Activated gamma-delta T cell treated with Interleukin-2 at 50 U/mL for 16 hours (primary cell): ENCODE measurements at places on chromosomes 1 and 21.
A peak's percentile ranks its signal among the peaks of the same experiment; 100 is the strongest.

DNA sequence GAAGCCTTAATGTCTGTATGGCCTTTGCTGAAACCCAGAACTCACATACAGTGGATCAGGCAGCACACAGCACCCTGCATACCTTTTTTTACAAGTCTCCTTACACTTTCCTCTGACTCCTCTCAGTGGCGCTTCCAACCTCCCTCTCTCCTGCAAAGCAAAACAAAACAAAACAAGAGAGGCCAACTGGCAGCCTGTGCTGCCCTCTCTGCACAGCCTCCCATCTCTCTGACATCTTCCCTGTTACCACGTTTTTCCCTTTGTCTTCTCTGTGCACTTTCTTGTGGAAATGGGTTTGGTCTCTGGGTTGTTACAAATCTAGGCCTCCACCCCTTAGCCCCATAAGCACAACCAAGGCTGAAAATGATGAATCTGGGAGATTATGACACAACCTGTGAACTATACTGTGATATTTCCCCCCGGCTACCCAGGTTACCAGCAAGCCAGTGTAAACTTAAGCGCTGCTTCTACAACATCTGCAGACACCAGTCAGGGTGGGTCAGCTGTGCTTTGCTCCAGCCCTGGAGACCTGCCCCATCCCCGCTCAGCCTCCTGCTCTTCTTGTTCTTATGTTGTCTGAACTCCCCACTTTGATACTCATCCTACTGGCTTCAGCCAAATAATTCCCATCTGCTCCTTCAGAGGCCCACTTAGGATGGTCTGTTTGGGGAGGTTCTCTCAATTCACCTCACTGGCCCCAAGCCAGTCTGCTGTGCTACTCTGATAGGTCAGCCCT lies 54.9 kb upstream of the FMOD start:
- DNase-seq = no peak

GRCh38 chr1:47950471-47950870 lies 46.7 kb downstream of the TRABD2B start:
- no peak for DNase-seq

- no peak for DNase-seq
These were observed 16.6 kb downstream of the HIVEP3 start for GRCh38 chr1:41902159-41902577.

- no peak for DNase-seq
These were observed 25.6 kb downstream of the PADI3 start for GRCh38 chr1:17274186-17275170.

DNA sequence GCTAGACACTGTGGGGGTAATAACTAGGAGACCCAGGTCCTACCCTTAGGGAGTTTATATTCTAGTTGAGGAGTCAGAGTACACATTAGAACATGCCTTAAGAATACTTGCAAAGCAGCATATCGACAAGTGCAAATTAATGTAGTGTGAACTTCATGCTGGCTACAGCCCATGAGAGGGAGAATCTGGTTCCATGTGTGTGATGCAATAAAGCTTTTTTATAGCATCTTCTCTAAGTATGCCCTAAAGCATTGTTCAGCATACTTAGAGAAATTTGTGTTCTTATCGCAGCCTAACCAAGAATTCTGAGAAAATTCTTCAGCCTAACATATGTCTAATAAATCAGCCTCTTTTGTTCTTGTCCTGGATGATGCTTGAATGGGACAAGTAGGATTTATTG lies 95.5 kb downstream of the SDCCAG8 start:
- no peak for DNase-seq

DNA sequence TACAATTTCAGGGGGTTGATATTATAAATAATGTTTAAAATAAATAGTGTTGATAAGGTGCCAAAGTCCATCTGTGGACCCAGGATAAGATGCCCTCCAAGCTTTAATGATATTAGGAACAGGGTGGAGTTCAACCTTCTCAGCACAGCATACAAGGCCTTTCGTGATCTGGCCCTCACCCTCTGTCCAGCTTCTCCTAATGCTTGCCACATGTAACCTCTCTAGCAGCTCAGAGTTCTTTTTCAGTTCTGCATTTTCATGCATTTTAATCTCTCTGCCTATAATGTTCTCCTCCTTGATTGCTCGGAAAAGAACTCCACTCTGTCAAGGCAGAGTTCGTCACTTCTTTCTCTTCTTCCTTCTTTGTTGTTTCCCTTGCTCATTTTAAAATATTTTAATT lies 21.4 kb upstream of the SMAP2 start:
- no peak for DNase-seq

- no peak for DNase-seq
These were observed 120.2 kb downstream of the ETS2 start for GRCh38 chr21:38925923-38926322.

- DNase-seq = no peak
These were observed 169.8 kb upstream of the CXADR start for GRCh38 chr21:17343055-17343454.

- DNase-seq = no peak
These were observed 20.5 kb downstream of the CLCA4 start for GRCh38 chr1:86567341-86567740.

- no peak for DNase-seq
These were observed 20.4 kb downstream of the GPR161 start for GRCh38 chr1:168116327-168116799.

DNA sequence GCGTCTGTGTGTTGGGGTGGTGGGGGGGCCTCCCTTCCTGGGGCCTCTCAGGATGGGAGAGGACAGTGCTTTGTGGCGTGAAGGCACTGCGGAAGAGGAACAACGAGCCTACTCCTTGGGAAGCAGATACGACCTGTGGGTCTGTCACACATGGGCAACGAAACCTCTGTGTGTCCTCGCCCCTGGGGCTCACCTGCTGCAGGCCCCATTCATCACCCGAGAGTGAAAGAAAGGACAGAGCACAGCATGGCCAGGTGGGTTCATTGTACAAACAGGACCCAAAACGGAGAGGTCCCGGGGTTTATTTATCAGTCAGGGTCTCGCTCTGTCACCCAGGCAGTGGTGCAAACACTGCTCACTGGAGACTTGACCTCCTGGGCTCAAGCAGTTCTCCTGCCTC lies 40.1 kb upstream of the LIN9 start:
- no peak for DNase-seq

- DNase-seq = no peak
These were observed 159.0 kb upstream of the RUNX1 start for GRCh38 chr21:35208104-35208503.

GRCh38 chr1:37840711-37841110 lies 18.7 kb downstream of the MTF1 start:
- no peak for DNase-seq

DNA sequence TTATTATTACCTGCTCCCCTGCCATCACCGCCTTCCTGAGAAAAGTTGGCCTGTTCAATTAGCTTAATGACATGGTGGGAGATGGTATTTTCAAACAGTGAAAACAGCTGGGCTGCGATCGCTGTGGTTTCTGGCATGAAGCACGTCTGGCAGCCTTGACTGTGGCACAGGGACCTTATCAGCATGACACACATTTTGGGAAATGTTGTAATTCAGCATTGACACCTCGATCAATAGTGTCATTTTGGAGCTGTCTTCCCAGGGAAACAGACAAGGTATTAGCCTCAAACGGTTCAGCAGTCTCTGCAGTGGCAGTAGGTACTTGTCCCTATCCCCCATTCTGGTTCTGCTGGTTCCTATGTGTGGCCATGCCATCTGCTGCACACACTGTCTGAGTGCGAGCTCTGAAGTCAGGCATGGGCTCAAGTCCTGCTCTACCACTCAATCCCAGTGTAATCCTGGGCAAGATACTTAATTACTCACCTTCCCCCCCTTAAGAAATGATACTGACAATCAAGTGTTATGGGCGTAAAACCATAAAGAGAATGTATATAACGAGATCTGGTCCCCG lies 154.5 kb upstream of the KCND3 start:
- DNase-seq = no peak

GRCh38 chr1:161736335-161736969 lies 13.1 kb upstream of the DUSP12 start:
- DNase-seq = no peak

- no peak for DNase-seq
These were observed 18.6 kb upstream of the RASAL2 start for GRCh38 chr1:178075333-178075732.

DNA sequence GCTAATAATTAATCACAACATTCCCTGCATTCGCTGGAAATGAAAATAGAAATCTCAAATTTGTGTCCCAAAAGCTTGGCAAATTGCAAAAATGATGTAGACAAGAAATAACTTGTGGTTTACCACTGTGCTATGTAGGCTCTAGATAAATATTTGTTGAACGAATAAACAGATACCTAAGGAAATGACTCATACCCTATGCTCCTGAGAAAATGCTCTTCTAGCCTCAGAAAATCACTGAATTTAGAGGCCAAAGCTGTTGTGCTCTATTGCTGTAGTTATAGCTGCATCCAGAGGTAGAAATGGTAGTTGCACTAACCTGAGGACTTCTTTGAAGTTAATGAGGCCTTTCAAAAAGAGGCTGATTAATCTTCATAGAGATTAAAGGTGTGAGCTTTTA lies 142.0 kb upstream of the ZNHIT6 start:
- no peak for DNase-seq

- DNase-seq = no peak
These were observed 163.4 kb upstream of the USP24 start for GRCh38 chr1:55378582-55378981.

- no peak for DNase-seq
These were observed 315.4 kb downstream of the SPATA17 start for GRCh38 chr1:217946511-217946910.

GRCh38 chr1:234755449-234755863 lies 145.5 kb upstream of the IRF2BP2 start:
- DNase-seq = no peak

- no peak for DNase-seq
These were observed 9.9 kb upstream of the LRRC39 start for GRCh38 chr1:100187912-100188311.

GRCh38 chr1:217393896-217394295 lies 237.0 kb downstream of the GPATCH2 start:
- no peak for DNase-seq

DNA sequence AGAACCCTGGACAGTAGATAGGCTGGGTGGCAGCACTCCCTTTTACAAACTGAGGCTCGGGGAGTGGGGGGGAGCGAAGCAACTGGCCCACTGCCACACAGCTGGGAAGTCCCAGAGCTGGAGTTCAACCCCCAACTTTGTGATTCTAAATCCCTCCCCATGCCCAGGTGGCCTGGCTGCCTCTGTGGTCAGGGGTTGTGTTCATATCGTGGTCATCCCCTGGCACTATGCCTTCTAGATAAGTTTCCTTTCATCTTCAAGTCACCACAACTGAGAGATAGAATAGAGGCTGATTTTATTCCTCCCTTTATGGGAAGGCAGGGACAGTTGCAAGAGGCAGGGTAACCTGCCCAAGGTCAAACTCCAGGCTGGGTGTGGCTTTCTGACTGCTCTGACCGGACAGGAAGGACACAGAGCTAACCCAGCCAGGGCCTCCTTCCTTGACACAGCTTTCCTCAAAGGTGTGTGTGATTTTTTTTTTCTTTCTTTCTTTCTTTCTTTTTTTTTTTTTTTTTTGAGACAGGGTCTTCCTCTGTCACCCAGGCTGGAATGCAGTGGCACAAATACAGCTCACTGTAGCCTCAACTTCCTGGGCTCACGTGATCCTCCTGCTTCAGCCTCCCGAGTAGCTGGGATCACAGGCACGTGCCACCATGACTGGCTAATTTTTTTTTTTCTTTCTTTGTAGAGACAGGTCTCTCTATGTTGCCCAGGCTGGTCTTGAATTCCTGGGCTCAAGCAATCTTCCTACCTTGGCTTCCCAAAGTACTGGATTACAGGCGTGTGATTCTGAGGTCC lies 18.4 kb upstream of the TNFRSF1B start:
- DNase-seq = no peak

DNA sequence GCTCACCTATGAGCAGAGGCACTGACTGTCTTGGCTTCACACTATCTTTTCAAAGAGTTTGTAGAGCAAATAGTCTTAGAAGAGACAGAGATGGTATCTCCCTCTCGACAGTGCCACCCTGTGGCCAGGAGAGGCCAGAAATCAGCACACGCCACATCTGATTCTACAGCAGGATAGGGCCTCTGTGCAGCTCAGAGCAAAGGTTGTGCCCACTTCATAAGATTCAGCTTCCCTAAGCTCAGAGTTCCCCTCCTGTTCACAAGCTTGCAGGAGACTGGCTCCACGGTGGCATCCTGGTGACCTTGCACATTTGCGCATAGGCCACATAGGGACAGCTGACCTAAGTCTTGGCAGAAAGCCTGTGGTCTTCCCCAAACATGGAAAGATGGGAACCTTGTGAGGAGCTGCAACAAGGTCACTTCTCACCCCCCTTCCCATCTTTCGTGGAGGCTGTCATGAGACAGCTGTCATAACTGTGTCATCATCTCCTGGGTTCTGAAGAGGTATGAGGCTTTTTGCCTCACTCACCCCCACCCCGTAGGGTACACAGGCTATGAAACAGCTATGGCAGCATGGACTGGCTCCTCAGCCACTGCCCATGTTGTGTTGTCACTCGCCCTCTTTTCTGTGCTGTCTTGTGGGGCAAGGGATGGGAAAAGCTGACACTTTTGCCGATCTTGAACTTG lies 3.0 kb downstream of the ITLN2 start:
- DNase-seq = peak; percentile 74

GRCh38 chr1:185768371-185768770 lies 34.2 kb downstream of the HMCN1 start:
- no peak for DNase-seq

DNA sequence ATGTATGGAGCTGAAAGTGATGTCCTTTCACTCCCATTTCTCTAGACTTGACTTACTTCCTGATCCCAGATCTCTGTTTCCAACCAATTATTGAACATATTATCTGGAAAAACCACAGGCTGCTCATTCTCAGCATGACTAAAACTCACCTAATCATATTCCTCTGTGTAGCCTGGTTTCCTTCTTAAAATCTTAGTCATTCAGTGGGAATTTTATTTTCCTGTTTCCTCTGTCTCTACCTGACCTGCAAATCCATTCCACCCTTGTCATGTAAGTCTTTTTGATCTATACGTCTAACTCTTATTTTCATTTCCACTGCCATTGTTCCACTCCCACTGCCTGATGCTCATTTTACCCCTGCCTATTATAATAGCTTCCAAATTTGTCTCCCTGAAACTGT lies 67.9 kb upstream of the APOBEC4 start:
- no peak for DNase-seq

GRCh38 chr1:220564216-220564615 lies 36.3 kb downstream of the MARK1 start:
- DNase-seq = no peak

DNA sequence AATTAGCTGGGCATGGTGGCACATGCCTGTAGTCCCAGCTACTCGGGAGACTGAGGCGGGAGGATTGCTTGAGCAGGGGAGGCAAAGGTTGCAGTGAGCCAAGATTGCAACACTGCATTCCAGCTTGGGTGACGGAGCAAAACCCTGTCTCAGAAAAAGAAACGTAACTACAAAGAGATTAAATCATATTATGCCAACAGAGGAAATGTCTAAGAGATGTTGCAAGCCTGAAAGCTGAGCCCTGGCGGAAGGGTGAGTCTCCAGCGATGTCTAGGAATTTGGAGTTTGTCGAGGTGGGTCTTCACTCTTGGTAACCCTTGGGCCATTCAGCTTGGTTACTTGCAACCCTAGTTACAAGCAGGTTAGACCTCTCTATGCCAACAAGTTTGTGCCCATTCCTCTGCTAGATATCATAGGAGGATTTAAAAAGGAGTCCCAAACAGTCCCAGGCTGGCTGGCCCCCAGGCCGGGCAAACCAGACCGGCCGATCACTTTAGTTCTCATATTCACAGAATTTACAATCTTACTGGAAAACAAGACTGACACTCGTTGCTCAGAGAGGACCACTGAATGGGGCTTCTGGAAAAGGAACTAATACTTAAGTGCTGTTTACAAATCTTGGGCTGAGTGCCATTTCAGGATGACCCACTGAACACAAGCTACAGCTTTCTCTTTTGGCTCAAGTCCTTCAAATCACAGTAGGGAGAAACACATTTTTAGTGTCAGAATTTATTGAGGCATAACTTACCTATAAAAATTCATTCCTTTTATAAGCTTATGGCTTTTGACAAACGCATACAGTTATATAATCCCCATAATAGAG lies 27.1 kb downstream of the SLC30A1 start:
- no peak for DNase-seq
